ENCODE measurements at places on chromosomes 4 and X.

GRCh38 chr4:53906606-53907190 is 157.7 kb downstream of the CHIC2 start:
- DNase-seq = no peak

- DNase-seq = no peak
Observed at GRCh38 chr4:168531305-168531704, 34.5 kb downstream of the PALLD start.

- no peak for DNase-seq
Observed at GRCh38 chr4:5524446-5525299, 183.7 kb downstream of the EVC2 start.

DNA sequence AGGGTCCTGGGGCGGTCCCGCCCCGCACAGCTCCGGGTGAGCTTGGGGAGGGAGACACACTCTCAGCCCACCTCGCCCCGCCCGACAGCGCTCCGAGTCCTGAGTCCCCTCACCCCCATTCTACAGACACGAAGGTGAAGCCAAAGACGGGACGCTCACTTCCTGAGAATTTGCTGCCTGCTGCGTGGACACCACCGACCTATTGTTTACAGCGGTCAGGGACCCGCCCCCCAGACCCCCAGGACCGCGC is 796 bp upstream of the ZNF141 start:
- no peak for DNase-seq

GRCh38 chr4:37760840-37761239 is 65.6 kb upstream of the PGM2 start:
- DNase-seq = no peak

GRCh38 chr4:81337211-81337610 is 122.2 kb upstream of the PRKG2 start:
- DNase-seq = no peak

GRCh38 chr4:66091786-66092185 is 421.5 kb upstream of the EPHA5 start:
- no peak for DNase-seq

- no peak for DNase-seq
Observed at GRCh38 chrX:49269767-49270248, at the start of gene PPP1R3F. Gene PPP1R3F (plus strand): TSS chrX:49269793. CDS start chrX:49269870, 77 bp downstream.

DNA sequence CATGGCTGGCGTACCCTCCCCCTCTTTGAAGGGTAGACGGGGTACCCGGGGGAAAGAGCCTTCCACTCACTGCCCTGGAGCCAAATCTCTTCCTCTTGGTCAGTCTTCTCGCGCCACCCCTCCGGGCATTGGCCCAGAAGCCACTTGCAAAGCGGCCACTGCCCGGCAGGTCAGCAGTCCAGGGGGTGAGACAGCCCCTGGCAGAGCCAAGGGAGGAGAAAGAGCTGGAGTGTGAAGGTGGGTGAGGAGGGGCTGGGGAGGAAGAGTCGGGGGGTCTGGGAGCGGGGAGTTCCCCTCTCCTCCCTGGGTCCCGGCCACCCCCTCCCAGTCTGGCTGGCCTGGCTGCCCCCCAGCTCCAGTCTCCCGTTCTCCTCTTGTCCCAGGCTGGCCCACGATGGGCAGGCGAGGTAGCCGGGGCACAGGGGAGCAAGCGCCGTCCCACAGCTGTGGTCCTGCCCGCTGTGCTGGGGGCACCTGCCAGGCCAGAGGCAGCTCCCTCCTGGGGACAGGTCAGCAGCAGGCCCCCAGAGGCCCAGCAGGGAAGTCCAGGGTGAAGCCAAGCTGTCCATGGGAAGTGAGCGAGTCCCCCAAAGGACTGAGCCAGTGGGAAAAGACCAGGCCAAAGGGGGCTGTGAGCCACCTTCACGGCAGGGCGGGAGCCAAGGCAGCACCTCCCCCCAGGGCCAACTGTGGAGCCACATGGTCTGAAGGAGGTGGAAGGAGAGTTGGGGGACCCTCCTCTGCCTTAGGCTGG is 21.6 kb upstream of the DUSP9 start:
- DNase-seq = no peak

DNA sequence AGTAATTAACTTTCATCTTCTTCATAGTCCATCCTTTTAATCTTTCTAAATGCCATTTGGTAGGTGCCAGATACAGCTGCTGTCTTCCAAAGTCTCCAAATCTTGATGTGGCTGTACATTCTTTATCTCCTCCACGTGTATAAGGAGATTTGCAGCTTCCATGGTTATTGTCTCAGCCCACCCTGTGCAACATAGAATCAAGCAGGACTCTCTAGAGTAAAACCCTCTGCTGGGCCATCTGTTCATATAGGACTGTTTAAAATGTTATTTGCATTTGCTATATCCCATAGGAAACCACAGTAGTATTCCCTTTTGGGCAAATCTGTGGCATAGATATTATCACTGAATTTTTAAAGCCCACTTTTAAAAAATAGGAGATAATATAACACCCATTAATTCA is 527.2 kb upstream of the EPHA5 start:
- DNase-seq = no peak

DNA sequence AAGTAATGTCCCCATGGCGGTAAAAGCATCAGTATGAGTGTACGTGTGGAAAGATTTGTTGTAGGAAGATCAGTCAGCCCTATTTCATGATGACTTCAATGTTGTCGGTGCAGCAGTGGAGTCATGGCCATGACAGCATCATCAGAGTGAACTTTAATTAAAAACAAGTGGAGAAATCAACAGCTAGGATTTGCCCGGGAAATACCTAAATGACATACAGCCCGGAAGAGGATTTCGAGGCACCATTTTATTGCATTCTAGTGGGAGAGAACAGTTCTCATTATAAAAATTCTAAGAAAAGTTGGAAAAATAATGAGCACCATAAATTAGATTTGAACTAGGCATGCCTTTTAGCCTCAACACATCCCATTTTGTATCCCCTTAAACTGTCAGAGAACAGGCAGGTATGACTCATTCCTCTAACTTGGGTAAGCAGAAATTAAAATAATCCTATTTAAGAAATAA is 170.1 kb downstream of the SHROOM3 start:
- DNase-seq = no peak

GRCh38 chrX:9271789-9272525 is 192.9 kb upstream of the TBL1X start:
- no peak for DNase-seq

DNA sequence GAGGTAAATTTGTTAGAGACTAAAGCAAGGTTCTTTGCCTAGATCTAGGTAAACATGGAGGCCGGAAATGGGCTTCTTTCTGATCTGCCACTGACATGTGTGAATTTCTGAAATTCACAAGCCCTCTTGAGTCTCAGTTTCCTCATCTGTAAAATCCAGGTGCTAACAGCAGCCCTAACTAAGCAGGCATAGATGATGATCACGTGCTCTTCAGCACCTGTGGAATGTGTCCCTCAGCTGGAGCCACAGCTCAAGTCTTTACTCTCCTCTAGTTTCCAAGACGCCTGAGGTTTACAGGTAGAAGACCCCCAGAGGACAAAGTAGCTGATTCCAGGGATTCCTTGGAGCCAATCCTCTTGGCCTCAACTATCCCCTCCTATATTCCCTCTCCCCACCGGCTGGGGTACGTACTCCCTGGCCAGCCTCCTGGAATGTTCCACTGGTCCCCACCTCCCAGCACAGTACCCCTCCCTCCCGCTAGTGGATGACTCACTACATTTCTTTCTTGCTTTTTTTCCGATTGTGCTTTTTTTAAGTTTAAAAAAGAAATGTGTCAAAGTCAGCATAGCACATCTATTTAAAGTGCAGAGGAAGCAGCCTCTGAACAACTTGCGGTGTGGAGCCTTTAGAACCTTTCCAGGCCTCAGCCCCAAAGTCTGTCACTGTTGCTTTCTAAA is 98.4 kb downstream of the PHKA2 start:
- DNase-seq = no peak

GRCh38 chr4:11409632-11410031 is 19.1 kb downstream of the HS3ST1 start:
- DNase-seq = no peak

GRCh38 chr4:154521607-154522006 is 28.6 kb downstream of the PLRG1 start:
- DNase-seq = no peak

DNA sequence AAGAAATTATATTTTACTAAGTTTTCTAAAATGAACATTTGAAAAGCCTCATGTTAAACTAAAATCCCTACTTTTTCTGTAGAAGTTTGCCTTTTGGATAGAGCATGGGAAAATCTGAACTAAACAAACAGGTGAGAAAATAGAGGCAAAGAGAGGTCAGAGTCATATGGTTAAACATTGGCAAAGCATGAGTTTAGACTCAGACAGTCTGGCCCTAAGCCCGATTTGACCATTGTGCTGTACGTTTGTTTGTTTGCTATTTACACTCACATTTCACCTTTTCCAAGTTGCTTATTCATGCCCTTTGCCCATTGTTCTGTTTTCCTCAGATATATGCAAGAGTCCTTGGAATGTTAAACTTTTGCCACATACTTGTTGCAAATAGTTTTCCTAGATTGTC is 85.4 kb downstream of the TIGD2 start:
- no peak for DNase-seq

GRCh38 chr4:8388528-8388870 is 52.0 kb downstream of the ACOX3 start:
- DNase-seq = no peak

- no peak for DNase-seq
Observed at GRCh38 chr4:122997463-122998101, 75.2 kb upstream of the NUDT6 start.

- no peak for DNase-seq
Observed at GRCh38 chr4:80183250-80184052, 13.9 kb upstream of the PRDM8 start.

- no peak for DNase-seq
Observed at GRCh38 chrX:135651647-135652295, 61.7 kb upstream of the CT45A1 start.

DNA sequence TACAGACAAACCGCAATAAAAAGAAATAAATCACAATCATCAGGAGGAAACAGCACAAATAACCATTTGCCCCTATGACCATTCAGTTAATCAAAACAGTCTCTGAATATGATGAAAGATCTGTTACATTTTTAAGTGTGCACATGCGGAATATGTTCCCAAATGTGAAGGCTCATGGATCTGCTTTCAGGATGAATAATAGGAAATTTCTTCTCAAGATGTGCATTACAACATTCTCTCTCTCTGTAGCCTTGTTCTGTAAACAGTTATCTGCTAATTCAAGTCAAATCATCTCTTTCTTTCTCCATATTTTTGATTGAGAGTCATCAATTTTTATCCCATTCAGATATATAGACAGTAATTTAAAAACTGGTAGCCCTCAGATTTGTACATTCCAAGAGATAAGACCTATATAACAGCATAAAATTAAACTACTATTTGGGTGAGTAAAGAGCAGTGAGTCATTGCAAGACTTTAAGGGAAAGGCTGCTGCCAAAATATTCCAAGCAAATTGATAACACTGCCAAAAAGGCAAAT is 433.9 kb upstream of the ATOH1 start:
- DNase-seq = no peak

GRCh38 chr4:83692028-83692427 is 156.1 kb downstream of the GPAT3 start:
- DNase-seq = no peak

DNA sequence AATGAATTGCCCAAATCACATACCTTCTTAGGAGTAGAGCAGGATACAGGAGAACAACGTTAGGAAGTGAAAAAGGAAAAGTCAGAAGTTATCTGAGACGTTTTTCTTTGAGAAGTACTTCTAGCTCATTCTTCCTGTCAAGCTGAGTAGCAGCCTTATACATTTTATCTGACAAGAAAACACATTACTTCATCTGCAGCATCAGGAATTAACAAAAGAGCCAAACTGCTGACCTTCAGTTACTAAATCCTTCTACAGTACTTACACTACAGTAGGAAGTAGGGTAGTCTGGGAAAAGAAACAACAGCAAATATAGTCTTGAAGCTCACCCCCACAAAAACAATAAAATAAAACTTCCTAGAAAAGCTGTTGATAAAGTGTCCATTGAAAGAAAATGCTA is 57.0 kb downstream of the ATP11C start:
- no peak for DNase-seq

DNA sequence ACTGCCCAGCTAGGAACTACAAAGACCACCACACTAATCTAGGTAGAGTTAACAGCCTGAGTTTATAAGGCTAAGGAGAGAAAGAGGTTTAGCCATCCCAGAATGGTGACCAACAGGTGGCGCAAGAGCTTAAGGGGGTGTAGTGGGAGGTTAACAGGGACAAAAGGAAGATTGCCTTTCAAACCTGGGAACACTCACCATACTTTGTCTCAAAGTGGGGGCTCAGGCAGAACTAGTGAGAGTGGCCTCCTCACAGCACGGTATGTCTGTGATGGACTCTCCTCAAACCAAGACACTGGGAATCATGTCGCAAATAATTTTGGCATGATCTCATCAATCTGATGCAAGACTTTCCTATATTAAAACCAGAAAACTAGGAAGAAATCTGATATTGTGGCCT is 23.4 kb downstream of the CCNI start:
- no peak for DNase-seq

- no peak for DNase-seq
Observed at GRCh38 chr4:39233783-39234182, 51.5 kb downstream of the WDR19 start.

GRCh38 chr4:154590329-154591006 is at the start of gene FGA:
Gene FGA (minus strand): TSS chr4:154590742. CDS start chr4:154590687, 55 bp downstream.
- no peak for DNase-seq

- DNase-seq = no peak
Observed at GRCh38 chrX:115058276-115058675, 40.9 kb upstream of the IL13RA2 start.

DNA sequence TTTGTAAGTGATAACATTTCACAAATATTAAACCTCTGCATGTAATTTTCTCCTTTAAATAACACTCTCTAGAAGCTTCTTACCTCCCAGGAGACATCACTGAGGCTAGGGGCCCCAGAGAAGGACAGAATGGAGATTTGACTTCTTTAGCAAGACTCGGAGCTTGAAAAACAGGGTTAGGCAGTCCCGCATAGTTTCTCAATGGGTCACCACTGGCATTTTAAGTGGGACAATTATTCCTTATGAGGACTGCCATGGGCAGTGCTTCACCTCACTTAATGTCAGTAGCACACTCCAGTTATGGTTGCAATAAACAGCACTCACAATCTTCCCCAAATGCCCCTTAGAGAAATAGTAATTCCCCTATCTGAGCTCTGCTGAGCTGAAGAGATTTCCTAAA is 66.7 kb upstream of the NOCT start:
- no peak for DNase-seq

GRCh38 chrX:140502491-140503237 is 2.2 kb downstream of the SOX3 start:
- DNase-seq = no peak

- no peak for DNase-seq
Observed at GRCh38 chrX:129697204-129697829, 41.5 kb upstream of the XPNPEP2 start.

DNA sequence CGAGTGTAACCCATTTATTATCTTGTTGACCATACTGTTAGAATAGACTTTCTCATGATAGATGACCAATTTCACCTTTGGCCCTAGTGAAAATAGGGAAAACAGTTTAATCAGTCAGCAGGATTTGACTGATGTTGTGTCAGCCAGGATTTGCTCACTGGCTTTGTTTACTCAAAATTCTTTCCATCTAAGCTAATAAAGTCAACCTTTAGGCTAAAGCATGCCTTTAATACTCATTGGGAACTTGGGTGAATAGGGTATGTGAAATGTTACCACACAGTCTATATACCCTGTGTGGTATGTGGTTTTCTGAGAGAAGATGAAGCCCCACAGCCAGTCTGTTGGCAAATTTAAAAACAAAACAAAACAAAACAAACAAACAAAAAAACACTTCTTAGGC is 18.7 kb upstream of the SPANXB1 start:
- DNase-seq = no peak

GRCh38 chr4:173424899-173425805 is 26.2 kb upstream of the SCRG1 start:
- no peak for DNase-seq

All from stimulated activated CD8-positive, alpha-beta memory T cell treated with anti-CD3 and anti-CD28 coated beads, Interleukin-4, amount 100 ng/mL, for 1 hour (primary cell).